ENCODE measurements at places on chromosomes 6 and 20.

DNA sequence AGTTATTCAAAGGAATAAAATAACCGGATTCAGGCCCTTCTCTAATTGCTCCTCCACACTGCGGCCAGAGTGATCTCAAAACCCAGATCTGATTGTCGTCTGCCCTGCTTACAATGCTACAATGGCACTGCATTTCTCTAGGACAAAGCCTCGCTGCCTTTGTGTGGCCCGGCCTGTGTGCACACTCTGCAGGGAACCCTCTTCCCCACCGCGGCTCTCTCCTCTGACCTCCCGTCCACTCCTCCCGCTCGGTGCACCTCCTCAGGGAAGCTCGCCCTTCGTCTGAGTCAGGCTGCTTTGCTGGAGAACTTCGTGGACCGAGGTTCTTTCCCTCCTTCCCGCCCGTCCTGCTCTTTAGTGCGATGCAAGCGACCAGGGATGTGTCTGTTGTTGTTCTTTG is 101.6 kb upstream of the SNX9 start:
- DNase-seq: no peak

DNA sequence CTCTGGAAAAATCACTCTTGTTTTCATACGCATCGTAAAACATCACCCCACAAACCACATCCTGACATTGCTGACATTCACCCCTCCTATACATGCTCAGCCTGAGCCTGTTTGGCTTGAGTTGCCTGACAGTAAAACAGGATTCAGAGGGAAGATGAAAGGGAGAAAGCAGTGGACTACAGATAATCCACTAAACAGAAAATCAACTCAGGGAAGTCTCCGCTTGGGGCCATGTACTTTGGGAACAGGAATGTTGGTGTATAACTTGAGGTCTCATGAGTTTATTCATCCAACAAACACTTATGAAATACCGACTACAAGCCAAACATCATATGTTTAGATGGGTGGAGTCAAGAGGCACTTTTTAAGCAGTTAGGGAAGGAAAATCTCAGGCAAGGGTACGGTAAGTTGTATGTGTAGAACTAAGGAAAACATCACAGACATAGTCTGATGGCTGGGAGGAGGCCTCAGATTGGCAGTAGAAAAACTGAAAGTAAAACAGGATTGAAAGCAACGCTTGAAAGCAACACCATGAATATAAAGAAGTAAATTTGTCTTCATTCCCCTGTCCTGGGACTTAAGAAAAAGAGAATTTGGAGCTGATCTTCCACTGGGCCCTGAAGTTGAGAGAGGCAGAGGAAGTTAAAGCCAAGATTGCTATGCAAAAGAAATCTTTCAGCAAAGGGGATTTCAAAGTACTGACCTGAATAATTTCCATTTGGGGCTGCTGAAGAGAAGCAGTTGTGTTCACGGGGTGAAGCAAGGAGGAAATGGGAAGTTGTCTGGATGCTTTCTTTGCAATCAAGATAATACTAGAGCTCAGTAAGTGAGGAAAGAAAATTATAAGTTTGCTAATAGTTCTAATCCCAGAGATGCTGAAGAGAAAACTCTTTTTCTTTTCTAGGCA is 28.8 kb downstream of the PDE7B start:
- no peak for DNase-seq

- no peak for DNase-seq
These were observed 15.8 kb upstream of the STX16 start for GRCh38 chr20:58635279-58635665.

GRCh38 chr6:15410752-15411151 is 164.9 kb downstream of the JARID2 start:
- DNase-seq: no peak

DNA sequence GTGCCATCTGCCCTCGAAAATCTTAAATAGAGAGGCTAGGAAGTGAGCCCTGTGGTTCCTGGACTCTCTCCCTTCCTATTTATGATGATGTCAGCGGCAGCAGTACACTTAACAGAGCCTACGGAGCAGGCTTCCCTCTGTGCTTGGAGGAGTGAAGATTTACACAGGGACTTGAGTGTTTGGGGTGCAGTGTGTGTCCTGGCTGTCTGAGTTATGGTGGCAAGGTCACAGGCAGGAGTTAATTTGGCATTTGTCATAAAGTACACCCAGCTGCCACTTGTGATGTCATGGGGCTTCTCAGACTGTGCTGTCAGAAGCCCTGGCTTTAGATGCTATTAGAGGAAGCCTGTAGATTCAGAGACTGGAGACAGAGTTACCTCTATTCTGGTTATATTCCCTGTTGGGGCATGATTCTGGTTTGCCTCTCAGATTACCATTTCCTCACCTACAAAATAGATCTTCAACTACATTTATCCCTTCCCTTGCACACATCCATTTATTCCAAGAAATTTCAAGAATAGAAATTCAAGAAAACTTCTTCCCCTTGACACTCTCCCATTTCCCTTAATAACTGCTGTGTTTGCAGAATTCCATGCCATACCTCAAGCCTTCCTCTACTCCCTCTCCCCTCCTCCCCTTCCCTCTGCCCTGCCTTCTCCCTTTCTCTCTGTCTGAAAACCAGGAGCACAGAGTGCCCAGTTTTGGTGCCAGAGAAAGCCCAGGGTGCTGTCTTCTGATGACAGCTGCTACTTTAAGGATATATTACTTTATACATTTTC is 72.1 kb downstream of the SLC24A3 start:
- no peak for DNase-seq

Data from amniotic stem cell (primary cell).